Fibroblast of skin of right biceps (primary cell): ENCODE measurements at places on chromosomes 6 and 20.

- DNase-seq = no peak
Measured at GRCh38 chr20:25197183-25197869, 1.8 kb downstream of the ENTPD6 start.

DNA sequence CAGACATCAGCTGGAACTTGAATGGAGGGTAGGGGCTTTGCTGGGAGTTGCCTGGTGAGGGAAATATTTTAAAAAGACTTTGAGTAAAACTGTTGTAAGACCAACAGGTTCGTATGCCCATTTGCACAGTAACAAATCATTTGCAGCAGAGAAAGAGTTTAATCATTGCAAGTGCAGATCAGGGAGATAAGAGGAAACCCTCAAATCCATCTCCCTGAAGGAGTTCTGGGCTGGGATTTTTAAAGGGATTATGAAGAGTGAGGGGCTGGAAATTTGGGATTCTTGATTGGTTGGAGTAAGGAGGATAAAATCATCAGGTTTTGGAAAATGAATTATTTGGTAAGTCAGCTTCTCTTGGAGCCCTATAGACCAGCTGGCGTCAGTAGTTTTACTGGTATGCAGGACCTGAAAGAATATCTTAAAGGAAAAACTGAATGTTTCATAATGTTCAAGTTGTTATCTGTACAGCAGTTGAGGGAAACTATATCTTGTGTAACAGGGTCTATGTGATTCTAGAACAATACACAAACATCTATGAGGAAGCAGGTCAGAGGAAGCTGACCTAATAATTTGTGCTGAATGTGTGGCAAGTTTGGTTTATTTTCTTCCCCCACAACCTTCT is 295.5 kb downstream of the PLCB1 start:
- DNase-seq = no peak

DNA sequence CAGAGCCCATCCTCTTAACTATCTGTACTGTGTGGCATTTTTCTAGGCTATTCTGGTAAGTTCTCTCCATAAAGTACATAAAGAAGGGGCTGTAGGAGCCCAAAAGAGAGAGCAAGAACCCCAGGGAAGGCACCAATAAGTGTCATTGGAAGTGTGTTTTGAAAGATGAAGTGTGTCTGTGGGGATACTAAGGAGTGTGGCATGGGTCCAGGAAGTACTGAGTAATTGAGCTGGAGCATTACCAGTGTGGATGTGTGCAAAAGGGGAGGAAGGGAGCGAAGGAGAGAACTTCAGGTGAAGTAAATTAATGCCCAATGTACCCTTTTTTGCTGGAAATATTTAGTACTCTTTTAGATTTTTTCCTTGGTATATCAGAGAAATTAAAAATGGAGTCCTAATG is 63.9 kb downstream of the KCNS1 start:
- peak; percentile 69 for DNase-seq

DNA sequence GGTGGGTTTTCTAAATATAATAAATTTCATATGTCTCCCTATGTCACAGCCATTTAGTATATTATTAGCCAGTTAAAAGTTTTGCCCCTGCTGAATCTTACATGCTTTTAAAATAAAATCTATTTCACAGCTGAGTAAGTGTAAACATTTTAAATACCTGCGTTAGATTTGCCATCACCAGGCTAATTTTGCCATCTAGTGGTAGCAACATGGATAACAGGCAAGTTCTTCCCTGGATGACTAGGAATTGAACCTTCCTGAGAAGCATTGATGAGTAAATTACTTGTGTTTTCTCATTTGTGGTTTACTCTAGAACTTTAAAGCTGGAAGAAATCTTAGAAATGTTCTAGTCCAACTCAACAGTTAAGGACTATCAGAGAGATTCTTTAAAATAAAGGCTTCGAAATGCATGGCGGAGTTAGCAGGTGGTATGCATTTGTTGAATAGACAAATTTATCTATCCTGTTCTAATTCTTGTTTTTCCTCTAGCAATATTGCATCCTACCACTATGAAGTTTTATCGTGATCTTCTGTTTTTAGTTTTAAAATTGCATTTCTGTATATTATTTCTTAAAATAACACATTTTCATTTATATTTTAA is 2.6 kb downstream of the PRSS35 start:
- DNase-seq = peak; percentile 55

GRCh38 chr20:39983655-39984054 is 705.4 kb downstream of the MAFB start:
- DNase-seq = no peak
